Stimulated activated CD8-positive, alpha-beta memory T cell treated with anti-CD3 and anti-CD28 coated beads, Interleukin-4, amount 100 ng/mL, for 1 hour (primary cell): ENCODE measurements at places on chromosomes 7 and 10.

DNA sequence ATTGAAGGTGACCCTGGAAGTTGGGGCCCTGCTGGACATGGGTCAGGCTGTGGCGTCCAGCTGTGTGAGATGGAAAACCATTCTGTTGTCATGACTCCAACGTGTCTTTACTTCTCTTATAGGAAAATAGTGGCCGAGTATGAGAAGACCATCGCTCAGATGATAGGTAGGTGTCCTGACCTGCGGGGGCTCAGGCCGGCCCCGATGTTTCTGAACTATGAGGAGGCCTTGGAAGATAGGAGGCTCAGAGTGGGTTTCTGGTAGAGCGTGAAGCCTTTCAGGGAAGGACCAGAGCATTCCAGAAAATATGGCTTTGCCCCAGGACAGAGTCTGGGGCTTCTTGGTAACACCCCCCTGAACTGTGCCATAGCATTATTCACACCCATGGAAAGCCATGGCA lies 29.3 kb upstream of the BTBD16 start:
- DNase-seq, result no peak

DNA sequence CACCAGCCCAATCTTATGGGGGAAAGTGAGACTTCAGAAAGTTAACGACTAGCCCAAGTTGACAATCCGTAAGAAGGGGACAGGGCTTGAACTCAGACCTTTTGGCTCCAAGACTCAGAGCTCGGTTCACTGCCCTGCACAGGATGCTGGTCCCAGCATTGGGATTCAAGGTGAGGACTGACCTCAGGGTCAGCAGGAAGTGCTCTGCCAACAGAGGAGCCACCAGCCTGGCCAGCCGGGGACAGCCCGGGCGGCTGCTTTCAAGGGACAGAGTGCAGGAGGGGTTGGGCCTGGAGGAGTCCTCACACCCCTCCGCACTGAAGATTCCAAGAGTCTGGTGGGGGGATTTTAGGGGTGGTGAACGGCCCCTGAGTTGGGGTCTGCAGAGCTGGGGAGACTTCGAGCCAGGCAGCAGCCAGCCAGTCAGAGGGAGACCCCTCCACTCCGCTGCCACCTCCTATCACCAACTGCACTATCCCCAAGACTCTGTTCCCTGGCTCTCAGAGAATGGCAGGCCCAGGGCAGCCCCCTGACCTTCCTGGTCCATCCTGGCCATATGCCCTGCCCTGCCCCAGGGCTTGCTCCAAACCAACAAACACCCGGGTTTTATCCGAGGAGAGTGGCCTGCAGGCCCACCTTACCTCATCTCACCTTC lies 19.7 kb downstream of the TLL2 start:
- DNase-seq, result no peak

DNA sequence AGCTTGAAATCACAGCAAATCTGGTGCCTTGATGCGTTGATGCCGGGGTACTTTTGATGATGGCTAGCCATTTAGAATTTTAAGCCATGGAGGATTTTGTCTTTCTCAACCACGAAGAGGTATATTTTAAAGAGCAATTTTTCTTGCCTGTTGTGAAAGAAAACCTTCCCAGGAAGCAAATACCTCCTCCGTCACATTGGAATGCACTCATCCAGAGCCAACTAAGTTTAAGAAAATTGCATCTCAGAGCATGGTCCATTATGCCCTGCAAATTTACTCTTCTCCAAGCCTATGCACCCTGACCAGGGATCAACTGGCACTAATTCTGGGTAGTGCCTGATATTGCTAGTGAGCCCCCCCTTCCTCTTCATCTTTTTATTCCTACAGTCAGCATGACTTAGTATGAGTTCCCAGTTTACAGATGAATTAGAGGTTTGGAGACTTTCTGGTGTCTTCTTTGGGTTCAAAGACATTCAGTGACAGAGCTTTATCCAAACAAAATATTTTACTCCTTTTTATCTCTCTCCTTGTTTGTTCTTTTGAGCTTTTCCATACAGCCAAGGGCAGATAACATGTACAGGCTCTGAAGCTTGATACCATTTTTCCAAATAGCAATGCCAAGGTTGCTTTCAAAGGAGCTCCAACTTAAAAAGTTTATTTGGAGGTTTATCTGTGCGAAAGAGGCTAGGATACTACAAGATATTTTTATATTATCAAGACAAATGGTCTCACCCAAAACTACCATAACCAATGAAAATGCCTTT lies 56.6 kb upstream of the ANK3 start:
- DNase-seq, result no peak

DNA sequence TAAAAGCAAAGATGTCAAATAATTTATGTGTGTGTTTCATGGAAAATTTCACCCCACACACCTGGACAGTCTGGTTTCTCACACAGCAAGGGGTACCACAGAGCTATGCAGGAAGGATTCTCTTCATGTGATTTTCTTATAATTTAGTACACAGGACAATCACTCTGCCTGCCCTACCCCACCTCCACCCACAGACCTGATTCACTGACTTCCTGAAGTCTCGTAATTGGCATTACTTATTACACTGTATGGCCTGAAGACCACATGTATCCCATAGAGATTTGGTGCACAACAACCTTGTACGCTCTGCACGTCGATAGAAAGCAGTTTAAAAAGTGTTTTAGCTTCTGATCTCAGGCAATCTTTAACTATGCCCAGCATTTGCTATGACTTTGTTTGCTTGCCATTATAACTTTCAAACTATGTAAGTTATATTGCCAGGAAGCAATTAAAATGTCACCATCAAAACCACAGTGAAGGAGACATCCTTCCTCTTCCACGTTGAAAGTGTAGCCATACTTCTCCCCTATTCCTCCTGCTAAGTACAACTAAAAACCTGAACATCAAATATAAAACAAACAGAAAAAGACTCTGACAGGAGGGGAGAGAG lies 279.4 kb upstream of the IMMP2L start:
- no peak for DNase-seq

DNA sequence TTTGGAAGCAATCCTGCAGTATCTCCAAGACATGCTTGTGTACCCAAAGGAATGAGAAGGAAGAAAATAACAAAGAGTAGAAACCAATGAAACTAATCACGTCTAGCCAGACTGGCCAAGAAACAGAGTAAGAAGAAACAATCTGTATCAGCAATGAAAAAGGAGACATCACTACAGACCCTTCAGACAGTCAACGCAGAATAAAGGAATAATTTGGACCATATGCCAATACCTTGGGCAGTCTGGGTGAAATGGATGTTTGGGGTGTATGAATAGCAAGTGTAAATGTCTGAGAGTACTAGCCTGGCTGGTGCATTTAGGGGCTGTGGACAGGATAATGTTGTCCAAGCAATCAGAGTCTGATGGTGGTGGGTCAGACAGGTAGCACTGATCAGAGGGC lies 61.1 kb downstream of the SLC29A4 start:
- DNase-seq, result no peak

GRCh38 chr7:18429547-18429946 lies 66.0 kb upstream of the HDAC9 start:
- DNase-seq, result no peak

- no peak for DNase-seq
Observed at GRCh38 chr10:124375691-124376090, 43.0 kb downstream of the OAT start.

- DNase-seq, result no peak
Observed at GRCh38 chr10:79938728-79939406, 10.0 kb downstream of the SFTPD start.

- no peak for DNase-seq
Observed at GRCh38 chr10:44010873-44011602, 362.4 kb upstream of the ZNF32 start.

DNA sequence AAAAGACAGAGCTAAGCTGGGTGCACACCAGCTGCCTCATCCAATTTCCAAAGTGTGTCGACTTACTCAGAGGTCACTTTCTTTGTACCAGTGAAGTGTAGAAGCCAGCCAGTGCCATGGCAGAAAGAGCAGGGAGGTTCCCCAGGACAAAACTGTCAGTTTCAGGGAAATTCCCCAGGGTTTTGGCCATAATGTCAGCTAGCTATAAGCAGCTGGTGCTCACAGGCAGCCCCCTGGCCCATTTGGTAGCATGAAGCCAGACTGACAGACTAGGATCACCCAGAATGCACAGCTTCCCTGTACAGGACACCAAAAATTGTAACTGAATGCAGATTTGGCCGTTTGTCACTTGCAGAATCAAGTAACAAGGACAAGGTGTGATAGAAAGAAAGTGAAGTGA lies 28.6 kb downstream of the MRPL32 start:
- no peak for DNase-seq

- no peak for DNase-seq
Observed at GRCh38 chr10:119353421-119353820, 146.1 kb downstream of the GRK5 start.

DNA sequence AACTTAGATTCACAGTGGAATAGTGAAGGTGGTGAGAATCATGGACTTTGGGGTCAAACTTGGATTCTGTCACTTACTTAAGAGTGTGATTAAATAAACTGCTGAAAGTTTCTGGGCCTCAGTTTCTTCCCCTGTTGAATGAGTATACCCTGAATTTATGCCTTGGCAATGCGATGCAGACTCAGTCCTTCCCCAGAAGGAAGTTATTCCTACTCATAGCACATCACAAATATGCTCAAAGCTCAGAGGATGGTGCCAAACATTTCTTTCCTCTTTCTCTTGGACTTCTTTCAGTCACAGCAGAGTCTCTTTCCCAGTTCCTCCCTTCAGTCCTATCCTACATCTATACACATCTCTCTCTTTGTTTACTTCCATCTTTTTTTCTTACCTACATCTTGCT lies 45.1 kb downstream of the ASB4 start:
- DNase-seq, result no peak

GRCh38 chr10:98055841-98056516 lies 25.6 kb upstream of the CRTAC1 start:
- DNase-seq, result no peak

DNA sequence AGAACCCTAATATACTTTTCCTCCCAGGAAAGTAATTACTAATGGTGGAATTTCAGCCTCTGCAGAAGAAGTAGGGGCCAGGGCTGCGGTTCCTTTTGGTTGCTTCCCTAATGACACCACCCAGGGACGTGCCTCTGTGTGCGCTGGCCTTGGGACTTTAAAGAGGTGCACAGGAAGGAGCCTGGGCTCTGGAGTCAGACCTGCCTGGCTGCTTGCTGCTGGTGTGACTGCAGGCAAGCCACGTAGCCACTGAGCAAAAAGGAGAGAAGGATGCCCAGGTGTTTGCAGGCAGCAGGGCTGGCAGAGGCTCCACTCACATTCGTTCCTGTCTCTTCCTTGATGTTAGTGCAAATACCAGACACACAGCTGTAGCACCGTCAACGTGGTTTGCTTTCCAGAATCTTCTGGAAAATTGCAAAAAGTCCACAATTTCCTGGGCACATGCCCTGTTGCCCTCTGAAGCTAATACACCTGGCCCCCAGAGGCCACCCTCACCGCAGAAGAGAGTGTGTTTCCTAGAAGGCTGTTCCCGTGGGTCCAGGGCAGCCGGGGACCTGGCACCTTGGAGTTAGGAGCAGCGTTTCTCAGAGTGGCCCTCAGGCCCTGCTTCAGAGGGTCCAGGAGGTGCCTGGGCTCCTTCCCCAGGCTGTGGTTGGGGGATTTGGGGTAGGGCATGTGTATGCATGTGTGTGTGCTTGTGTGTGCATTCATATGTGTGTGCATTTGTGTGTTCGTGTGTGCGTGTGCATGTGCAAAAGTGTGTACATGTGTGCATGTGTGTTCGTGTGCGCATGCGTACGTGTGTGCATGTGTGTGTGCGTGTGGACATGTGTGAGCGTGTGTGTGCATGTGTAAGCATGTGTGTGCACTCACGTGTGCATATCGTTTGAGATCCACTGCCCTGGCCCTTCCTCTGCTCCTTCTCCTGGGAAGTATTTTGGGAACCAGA lies 12.8 kb upstream of the PRKAG2 start:
- no peak for DNase-seq

GRCh38 chr7:7851381-7851780 lies 117.2 kb upstream of the GLCCI1 start:
- no peak for DNase-seq

DNA sequence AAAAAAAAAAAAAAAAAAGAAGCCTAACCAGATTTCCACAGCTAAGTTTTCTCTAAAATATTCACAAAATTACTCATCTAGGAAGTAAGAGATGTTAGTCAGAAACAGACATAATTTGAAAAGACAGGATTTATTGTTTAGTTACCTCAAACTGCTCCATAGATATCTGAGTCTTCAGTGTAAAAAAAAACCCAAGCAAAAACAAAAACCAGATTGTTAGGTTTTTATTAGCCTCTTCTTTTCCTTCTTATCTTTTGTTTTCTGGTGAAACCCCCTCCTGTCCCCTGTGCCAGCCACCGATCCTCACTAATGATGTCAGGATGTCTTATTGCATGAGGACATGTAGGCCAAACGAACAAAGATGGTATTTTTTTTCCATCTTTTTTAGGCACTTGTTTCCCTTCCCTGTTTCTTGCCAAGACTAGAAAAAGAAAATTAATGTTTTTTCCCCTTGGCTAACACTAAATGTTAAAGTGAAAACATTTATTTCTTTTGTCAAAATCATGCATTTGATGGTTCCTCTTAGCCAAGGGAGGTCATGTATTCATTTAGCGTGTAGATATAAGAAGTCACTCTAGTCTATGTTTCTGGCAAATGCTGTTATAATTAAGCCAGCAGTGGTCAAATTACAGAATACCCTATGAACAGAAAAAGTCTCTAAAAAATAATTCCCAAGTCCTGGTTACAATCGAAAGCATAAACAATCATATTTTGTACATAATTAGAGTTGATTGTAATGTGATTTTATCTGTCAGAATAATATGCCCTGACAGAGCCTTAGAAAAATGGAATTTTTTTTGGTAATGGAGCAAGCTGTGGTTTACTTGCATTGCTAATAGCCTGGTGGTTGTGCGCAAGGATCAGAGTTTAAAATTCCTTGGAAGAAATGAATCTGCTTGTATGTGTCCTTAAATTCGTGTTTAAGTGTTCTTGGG lies 702.4 kb upstream of the FZD8 start:
- DNase-seq, result no peak

DNA sequence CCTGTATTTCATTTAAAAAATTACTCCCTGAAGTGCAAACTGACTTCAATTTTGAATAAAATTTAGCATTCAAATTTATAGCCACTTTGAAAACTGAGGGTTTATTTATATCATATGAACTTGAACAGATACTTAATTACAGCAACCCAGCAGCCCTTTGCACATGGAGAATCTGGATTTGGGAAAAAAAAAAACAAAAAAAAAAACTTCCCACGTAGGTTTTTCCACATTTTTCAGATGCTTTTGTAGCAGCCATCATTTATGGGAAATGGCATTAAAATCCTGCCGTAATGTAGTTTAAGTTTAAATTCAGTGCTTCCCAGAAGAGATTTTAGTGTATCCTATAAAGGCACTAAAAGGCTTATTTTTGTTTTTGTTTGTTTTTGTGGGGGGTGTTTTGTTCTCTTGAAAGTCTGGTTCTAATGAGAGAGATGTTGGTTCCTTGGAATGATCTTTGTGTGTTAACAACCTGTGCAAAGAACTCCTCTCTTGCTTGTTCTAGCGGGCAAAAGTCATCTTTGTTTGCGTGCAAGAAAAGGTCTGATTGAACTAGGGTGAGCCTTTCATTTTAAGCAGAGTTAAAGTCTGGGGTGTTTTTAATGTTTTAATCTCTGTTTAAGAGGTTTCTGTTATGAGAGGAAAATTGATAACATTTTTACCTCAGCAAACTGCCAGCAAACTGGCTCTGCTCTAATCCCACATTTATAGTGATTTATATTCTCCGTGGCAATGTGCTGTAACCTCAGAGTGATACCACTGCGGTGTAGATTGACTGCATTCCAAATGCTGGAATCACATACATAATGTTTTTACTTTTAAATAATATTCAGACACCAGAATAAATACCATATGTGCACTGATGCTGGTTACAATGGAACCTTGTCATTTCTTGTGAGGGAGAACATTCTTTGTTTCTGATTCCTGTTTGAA lies 105.5 kb downstream of the WNT2 start:
- DNase-seq, result no peak
